ENCODE measurements at places on chromosomes 7 and 10.
A peak's percentile ranks its signal among the peaks of the same experiment; 100 is the strongest.

- DNase-seq, result no peak
Measured at GRCh38 chr10:100135486-100135885, 50.3 kb downstream of the ERLIN1 start.

DNA sequence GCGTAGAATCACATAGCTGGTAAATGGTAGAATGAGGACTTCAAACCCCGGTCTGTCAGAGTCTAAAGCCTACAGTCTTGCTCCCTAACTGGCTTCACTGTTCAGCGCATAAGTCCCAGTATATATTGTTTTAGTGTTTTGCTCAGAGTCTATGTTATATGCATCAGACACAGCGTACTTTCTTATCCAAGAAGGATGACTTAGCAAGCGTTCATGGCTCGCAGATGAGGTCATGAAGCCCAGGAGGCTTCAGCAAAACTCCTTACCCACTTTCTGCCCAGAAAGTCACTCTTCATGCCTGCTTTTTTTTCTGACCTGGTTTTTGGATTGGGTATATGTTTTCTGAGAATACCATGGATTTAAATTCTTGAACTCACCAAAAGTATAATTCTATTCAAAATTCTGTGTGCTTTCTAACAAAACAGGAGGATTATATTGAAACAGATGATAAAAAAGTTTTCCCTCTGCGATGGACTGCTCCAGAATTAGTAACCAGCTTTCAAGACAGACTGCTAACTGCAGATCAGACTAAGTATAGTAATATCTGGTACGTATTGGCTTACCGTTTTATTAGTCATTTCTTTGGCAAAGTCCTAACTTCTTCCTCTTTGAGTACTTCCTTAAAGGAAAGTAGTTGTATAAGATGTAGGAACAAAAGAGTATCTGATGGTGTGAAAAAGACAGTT is 24.6 kb upstream of the BHLHA15 start:
- DNase-seq, result no peak

DNA sequence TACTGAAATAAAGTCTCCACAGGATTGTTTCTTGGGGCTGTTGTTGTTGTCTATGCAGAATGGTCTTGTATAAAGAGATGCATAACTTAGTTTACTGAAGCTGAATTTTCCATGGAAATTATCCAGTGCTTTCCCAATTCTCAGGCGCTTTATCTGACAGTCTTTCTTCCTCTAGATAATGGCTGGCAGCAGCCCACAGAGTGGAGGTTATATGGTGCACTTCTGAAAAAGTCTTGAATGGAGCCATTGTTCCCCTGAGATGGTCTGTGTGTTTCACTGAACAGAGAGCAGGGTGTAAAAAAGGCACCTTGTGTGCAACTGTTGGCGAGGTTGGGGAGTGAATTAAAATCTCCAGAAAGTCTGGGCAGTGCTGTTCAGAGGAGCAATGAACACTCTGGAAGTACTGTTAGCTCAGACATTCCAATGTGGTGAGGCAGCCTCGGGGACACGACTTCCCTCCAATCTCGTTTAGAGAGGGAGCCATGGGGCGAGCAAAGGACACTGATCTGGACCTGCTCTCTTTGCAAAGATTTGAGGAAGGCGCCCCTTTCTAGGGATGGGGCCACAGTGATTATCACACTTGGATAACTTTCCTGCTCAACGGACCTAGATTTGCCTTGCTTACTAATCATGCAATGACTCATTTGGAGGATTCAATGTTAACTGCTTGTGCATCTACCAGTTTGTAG is 2.0 kb upstream of the PLCE1 start:
- no peak for DNase-seq

DNA sequence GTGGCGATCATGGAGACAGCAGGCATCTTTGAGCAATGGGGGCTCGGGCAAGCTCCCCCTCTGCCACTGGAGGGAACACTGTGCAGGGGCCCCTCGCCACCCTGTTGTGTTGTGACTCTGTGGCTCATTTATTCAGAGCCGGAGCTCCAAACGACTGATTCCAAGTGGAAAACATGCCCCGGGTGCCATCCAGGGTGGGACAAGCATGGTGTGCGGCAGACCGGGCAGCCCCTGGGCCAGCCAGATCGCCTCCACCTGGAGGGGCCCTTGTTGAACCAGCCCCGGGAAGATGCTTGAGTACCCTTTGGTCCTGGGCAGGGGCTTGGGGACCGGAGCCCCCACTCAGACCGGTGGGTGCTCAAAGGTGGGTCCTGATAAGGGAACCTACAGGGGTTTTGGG is 61.4 kb downstream of the C10orf143 start:
- no peak for DNase-seq

- no peak for DNase-seq
Measured at GRCh38 chr7:8205031-8205387, 57.0 kb downstream of the ICA1 start.

DNA sequence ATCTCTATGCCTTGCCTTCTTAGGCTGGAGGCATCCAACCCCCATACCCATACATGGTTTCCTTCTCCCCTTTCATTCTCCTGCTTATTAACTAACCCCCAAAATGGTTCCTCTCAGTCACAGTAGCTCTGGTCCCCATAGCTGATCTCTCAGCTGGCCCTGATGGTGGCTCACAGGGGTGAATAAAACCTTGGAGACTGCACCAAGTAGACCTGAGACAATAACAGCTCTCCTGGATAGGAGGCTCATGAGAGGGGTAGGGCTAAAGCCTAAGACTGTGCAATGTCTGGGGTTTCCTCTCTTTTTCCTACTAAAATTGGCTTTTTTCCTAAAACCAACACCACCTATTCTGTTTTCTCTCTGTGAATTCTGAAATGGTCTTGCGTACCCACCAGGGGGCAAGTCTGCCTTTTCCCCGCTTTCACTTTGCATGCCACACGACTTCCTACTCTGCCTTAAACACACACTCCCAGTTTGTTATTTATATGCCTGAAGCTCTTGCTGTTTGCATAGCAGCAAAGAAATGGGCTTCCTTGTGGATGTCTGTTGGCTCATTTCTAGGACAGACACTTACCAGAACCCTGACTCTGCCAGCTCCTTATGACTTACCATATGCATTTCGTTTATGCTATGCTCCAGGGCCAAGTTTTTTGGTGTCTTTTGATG is 18.4 kb upstream of the PON1 start:
- DNase-seq, result no peak

DNA sequence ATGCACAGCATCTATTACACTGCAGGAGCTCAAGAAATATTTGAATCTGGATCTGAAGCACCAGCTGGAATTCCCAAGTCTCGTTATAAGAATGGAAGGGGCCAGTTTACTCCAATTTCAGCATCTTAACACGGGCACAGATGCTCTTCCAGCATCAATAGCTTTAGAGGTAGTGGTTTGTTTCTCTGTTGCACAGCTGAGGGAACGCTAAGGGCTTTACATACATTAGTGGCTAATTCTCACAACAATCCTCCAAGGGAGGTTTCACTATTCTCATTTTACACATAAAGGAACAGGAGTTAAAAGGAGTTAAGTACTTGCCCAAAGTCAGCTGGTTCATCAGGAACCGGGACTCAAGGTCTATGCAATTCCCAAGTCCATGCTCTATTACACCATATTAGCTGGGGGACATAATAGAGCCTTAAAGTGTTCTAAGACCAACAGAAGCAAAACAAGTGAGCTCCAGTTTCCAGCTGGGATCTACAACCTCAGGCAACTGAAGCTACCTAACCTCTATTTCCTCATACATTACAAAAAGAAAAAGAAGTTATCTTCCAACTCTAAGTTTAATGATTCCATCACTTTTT is 9.9 kb downstream of the XPNPEP1 start:
- DNase-seq, result no peak

DNA sequence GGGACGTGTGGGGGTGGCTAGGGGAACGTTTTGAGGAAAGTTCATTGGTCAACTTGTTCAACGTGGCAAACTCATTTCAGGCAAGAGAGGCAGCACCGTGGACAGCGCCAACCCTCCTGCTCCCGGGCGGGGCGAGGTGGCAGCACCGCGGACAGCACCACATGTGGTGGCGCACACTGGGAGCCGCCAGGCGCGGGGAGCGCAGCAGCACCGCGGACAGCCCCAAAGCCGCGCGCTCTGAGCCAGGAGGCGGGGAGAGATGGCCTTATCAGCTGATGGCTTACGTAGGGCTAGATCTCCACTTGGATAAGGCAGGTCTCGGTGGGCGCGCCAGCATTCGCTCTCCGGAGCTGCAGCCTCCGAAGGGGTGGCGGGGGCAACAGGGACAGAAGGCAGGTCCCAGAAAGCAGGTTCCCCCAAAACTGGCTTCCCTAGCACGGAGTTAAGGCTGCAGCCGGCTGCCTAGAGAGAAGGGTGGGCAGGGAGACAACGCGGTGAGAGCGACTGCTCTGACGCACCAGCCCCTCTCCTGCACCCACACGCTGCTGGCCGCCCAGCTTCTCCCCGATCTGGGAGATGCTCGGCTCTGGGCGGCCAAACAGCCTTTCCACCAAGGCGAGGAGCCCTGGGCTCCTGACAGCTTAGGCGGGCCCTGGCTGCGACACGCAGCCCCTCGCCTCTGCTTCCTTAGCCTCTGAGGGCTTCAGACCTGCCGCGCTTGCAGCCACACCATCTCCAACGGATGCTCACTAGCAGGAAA is at the start of gene HTR5A:
Gene HTR5A, plus strand, starts transcription at position 333 of the 760 bp plus-strand sequence. CDS start 576 bp downstream, outside the sequence.
- DNase-seq, result peak; percentile 57

DNA sequence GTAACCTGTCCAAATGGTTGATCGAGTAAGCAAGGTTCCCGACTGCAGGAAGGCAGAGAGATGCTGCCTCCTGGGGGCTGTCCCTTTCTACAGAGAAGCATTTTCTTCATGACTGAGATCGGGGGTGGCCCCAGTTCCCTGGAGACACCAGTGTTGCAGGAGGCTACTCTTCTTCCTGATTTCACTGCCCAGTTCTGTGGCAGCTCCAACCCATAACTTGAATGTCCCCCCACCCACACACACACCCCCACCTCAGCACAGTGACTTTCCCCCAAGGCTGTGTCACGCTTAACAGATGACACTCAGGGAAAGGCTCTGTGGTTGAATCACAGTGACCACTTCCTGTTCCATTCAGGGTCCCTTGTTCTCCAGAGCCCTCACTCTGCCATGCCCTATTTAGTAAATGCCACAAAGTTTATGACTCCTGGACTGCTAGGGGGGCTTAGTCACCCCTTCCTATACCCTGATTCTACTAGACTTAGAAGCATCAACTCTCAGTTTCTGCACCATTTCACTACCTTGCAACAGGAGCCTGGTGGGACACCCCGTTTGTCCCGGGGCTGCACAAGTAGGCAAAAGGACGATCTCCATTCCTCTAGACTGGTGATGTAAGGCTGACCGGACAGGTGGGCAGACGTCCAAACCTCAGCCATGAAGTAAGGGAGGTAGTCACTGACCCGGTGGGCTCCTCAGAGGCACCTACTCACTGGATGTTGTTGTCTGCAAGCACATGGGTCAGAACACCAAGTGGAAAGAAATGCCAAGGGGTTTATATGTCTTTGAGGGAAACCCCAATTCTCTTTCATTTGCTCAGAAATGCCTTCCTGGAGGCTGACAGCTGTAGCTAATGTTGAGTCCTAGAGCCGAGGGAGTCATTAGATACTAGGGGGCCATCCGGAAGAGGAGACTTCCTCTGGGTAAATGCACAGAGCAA is 31.3 kb upstream of the SMC3 start:
- no peak for DNase-seq

GRCh38 chr7:133742709-133743538 is 384.2 kb upstream of the LRGUK start:
- DNase-seq, result peak; percentile 40

DNA sequence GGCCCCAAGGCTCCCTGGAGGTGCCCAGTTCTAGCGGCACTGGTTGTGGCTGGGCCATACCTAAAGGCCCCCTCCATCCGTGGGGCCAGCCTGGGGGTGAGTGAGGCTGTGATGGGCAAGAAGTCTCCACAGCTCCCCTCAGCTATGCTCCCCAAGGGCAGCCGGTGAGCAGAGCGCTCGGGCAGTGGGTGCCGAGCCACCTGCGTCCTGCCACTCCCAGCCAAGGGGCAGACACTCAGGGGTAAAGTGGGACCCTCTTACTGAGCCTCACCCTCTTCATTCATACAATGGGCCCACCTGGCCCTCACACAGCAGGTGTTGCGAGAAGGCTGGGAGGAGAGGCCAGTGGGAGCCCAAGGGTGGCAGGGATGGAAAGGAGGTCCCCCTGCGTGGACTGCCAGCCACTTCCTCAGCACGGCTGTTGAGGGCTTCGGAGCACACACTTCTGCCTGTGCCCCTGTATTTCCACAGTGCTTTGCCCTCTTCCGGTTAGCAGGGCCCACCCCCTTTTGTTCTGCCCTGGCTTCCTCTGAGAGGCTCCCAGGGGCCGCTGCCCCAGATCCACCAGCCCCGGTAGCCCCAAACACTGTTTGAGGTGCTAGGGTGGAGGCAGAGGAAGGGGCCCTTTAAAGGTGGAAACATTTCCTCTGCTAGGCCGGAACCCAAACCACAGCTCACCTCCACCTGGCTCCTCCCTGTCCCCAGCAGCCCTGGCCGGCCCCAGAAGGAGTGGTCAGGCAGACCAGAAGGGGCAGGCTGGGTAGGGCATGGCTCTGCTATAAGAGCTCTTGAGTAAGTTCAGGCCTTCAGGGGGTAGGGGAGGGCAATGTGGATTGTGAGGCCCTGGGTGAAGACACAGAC is 16.4 kb upstream of the C10orf105 start:
- DNase-seq, result peak; percentile 6

DNA sequence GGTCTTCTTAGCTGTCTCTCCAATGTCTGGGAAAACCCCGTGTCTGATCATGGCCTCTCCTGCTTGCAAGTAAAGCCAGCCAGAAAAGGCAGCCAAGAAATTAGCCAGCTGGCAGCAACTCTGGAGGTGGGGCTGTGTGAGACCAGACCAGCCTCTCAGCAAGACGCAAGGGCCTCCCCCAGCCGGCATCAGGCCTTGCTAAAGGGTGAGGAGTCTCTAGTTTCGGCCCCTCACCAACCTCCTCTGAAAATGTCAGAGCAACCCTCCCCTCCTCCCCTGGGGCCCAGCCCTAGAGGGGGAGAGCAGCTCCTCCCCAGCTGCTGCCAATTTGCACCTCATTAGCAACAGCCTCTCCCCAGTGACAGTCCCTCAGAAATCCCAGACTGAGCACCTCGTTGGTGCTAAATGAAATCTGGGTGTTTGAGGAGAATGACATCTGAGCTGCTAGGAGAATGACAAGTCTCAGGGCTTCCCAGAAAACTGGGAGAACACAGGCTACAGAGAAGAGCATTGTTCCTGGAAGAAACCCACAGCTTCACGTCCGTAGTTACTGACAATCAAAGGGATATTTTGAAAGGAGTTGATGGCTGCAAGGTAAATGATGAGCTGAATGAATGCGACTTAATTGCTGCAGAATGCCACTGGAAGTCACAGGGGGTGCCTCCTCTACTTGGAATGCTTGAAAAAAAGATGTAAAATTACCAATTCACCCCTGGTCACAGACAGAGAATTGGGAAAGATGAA is 25.9 kb downstream of the DGKI start:
- DNase-seq, result peak; percentile 67

DNA sequence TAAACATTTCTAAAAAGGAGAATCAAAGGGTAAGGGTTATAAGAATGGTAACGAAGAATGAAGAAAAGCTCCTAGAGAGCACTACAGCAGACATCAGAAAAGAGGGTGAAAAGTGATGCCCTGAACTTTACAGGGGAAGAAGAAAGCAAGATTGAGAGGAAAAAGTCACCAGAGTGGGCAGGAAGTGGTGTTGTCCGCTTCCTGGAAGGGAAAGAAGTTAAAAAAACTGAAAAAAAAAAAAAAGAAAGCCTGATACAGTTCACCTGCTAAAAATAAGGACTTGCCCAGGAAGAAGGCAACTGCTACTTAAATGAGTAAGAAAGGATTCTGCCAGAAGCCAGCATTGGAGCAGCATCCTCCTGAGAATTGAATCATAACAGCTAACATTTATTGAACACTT is 330.1 kb upstream of the PHF14 start:
- no peak for DNase-seq

GRCh38 chr7:51279391-51280023 is 37.1 kb downstream of the COBL start:
- DNase-seq, result no peak

GRCh38 chr7:34486371-34486770 is 171.6 kb upstream of the NPSR1 start:
- DNase-seq, result no peak

GRCh38 chr10:109994711-109995577 is 12.8 kb upstream of the ADD3 start:
- DNase-seq, result no peak
